SK-N-DZ (cell line): ENCODE measurements at places on chromosomes 7 and 10.

GRCh38 chr7:130845581-130846085 is 111.6 kb upstream of the KLF14 start:
- DNase-seq: no peak

- no peak for DNase-seq
Observed at GRCh38 chr10:80535671-80536360, 1.9 kb upstream of the SH2D4B start.

GRCh38 chr7:157405914-157406810 is 69.4 kb downstream of the DNAJB6 start:
- no peak for DNase-seq

- DNase-seq: peak; percentile 88
Observed at GRCh38 chr7:148114804-148115203, 475.8 kb upstream of the C7orf33 start.

- no peak for DNase-seq
Observed at GRCh38 chr10:52400562-52400961, 86.5 kb downstream of the DKK1 start.

- peak; percentile 24 for DNase-seq
Observed at GRCh38 chr10:122487174-122487765, 25.9 kb downstream of the HTRA1 start.

GRCh38 chr7:106358103-106358663 is 73.4 kb upstream of the NAMPT start:
- no peak for DNase-seq

DNA sequence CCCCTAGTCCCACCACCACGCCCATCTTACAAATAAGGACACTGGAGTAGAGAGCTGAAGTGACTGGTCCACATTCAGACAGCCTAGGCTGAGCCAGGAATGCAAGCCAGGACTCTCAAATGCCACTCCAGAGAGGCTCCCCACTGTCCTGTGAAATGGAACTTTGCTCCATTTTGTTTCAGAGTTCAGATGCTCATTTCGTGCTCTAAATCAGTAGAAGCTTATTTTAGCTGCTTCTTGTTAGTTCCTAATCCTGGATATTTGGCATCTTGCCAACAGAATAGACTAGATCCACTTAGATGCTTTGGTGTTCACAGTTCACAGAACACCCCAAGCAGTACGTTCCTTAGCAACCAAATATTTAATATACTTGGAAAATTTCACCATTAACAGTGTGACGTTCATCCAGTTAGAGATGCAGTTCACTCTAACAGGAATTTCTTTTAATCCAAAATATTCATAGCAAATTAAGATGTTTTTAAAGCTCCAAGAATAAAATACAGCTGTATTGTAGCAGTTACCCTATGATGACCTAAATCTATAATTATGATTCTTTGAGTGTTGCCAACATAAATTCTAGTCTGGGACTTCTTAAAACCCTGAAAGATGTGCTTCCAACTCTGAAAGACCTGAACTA is 7.3 kb downstream of the MMP21 start:
- DNase-seq: no peak

DNA sequence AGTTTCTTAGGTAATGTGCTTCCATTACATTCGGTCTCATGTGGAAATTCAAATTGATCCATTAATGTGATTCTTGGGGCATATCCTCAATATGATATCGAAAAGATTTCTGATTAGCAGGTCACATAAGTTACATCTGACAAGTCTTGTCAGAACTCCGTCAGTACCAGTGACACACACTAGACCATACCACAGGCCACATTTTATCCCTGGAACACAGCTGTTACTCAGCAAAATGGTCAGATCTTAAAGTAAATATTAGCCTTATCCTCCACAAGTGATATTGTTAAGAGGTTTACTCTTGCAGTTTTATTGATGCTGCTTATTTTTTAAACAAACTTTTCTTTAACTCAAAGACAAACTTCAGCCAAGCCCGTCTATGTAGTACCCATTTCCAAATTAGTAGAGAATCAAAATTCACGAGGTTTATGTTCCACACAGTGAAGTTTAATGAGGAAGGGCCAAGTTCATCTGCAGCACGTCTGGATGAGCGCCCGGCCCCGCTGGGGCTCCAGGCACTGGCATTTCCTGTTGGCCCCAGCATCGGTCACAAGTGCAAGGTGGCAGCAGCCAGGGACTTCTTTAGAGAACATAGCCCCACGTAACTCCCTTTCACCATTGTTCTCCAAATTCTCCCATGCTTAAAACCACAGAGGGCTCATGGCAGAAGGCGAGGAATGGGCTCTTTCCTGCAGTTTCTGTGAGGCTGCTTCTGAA is 132.2 kb downstream of the VIPR2 start:
- DNase-seq: no peak

DNA sequence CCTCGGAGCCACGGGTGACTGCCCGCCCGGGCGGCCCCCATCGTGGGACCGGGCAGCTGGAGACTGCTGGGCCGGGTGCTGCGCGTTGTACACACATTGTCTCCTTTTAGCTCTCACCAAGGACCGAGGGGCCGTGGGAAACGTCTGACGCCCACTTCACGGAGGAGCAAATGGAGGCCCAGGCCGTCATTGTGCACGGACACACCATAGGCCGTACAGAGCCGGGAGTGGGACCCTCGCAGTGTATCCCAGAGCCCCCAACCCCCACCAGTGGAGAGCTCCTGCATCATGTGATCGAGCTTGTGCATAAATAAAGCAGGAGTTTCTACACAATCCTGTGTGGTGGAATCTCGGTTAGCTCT is 722 bp downstream of the DENND10 start:
- peak; percentile 34 for DNase-seq

GRCh38 chr7:100885440-100886141 is 3.9 kb downstream of the UFSP1 start:
- no peak for DNase-seq

DNA sequence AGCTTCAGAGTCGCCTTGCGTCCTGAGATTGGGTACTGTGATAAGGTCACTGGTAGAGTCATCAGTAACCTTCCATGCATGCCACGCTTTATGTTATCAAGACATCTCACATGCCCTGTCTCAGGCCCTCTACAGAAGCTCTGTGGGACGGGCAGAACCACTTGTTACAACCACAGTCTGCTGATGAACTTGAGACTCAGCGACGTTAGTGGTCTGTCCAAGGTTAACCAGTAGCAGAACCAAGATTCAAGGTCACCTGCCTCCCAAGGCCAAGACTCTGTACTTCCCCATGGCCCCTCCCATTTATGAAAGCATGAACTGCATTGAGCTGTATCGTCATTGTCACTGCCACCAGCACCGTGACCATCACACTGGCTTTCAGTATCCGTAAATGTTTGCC is 15.0 kb downstream of the IQCE start:
- DNase-seq: no peak

DNA sequence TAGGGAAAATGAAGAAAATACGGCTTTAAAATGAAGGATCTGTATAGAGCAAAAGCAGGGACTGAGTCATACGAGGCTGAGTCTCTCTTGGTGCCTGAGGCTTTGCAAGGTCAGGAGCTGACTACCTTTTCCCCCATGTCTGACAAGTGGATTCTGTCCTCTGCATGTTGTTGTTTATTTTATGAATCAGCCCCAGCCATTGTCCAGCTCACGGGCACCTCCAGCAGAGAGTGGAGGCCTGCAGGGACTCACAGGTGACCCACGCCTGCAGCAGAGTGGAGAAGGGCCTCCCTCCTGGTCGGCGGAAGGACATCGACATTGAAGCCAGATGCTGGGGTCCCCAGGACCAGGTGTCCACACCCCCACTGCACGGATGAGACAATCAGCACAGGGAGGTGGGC is 233.9 kb downstream of the WDR37 start:
- no peak for DNase-seq

DNA sequence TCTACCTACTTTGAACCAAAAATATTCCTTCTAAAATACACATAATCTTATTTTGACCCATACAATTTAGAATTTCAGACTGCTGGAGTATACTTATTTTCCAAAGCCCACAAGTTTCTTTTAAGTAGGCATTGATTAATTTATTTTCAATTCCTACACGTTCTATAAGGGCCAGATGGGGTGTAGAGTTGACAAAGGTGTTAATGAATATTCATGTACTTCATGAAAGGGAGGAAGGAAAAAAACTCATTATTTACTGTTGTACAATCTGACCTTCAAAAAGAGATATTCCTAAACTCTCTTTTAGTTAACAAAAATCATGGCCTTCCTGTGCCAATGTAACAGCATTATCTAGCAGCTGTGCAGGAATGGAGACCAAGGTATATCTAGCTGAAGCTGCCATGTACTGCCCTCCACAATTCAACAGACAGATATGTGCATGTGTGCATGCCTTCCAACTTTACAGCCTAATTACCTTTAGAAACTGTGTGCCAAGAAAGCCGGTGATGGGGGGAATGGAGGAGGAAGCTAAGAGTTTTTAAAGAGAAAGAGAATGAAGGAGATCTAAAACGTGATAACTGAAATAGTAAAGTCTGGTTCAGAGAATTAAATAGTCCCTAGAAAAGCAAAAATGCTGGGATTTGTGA is 108.9 kb downstream of the UPF2 start:
- DNase-seq: no peak

DNA sequence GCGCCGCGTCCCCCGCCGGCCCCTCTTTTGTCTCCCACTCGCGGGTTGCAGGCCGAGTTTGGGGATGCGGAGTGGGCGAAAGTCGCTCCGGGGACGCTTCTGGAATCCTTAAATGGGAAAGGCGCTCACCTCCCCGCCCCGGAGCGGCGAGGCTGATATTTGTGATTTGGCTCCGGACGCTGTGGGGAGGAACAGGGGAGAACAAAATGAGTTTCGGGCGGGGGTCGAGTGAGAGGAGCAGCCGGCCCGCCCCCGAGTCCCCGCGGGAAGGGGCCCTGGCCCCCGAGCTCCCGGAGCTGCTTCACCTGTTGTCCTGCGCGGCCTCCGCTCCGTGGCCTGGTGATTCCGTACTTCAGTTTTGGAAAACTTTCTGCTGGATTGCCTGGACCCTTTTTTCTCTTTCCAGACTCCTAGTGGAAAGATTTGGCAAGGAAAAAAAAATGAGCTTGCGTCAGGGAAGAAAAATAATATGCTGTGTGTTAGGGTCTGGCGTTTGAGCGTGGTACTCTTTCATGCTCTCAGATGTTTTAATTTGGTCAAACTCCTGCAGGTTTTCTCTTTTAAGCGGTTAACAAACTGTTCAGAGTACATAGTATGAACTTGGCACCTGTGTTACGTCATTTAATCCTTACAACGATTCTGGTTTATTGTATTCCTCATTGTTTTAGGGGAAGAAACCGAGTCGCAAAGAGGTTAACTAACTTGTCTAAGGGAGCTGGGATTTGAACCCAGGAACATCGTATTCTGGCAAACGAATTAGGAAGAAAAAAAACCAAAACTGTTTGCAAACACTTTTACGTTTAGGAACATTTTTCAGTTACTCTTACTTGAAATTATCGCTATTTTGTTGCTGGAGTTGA is 924 bp downstream of the BMPR1A start:
- DNase-seq: peak; percentile 49

DNA sequence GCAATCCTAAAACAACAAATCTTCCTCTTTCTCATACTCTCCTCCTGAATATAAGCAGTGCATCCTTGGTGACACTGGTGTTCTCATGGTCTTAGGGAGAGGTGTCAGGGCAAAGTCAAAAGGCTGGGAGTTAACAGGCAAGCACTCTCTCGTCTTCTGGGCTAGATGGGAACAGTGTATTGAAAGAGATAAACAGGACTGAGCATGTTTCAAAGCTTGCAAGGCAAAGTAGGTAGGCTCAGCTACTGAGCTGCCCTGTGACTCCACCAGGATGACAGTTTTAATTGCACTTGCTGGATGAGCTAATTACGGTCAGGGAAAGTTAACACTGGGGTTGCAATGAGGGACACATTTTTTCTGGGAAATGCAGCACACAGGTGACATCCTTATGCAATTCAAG is 554.9 kb upstream of the NRP1 start:
- no peak for DNase-seq

DNA sequence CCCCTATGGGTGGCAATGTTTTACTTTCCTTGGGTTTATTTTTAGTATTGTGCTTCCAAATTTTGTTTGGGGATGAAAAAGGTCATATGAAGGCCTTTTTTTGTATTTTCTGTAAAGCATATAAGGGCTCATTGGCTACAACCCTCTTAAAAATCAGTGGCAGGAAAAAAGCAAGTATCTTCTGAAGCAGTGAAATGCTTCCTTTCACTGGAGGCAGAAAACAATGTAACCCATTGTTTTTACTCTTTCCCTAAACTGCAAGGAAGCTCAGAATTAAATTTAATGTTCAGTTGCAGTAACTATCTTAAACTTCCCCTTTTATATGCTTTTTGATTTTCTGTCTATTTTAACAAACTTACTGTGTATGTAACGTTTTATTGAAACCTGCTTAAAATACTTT is 148.7 kb upstream of the LYZL1 start:
- no peak for DNase-seq

DNA sequence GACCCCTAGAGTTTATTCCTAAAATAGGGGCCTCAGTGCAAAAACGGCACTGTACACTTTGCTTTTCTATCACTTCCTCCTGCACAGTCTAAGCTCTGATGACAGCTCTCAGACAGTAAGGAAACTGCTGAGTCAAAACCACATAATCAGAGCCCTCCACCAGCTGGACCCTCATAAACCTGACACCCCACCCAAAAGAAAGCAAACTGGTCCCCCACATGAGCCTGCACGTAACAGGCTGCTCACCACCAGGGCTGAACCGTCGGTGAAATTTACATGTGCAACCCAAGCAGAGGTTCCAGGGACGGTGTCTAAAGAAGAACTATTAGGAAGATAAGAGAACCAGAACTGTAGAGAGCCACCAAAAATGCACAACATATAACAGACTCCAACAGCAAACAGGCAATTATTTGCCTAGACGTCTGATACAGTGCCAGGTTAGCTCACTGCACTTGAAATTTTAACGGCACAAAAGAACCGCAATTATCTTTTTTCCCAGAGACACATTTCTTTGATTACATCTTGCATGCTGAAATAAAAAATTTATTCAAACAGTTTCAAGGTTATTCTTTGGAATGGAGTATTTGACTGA is 19.6 kb downstream of the SGMS1 start:
- no peak for DNase-seq

DNA sequence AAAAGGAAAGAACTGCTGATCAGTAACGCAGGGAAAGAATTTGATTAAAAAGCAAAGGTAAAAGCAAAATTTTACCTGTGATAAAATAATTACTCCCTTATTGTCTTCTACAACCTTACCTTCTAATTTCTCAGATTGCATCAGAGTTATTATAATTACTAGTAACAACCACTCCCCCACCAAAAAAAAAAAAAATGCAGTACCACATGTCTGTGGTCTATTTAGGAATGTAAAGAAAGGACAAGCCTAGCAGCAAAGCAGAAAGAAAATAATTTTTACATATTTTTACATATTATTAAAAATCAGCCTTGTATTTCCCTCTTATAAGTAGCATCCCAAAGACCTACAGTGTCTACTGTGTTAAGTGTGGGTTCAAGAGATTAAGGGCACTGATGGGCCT is 430.4 kb downstream of the TFEC start:
- no peak for DNase-seq

- no peak for DNase-seq
Observed at GRCh38 chr7:89072081-89072480, 276.5 kb upstream of the TEX47 start.

- DNase-seq: no peak
Observed at GRCh38 chr10:83078160-83078559, 1061.1 kb upstream of the GHITM start.
